Sigmoid colon (tissue), 7 donors: ENCODE measurements at places on chromosomes 7 and 10. TPM values are rescaled to one million over a fixed set of nuclear protein-coding genes. Genes with fewer than 3 reads are reported as not detected.

GRCh38 chr7:20696803-20697333 is 81.4 kb downstream of the ABCB5 start:
- no peak overlapping the region for H3K4me3 ChIP-seq
- H3K4me1 ChIP-seq = no peaks in the 10 kb centered on the region
- H3K36me3 ChIP-seq = no peaks in the 10 kb centered on the region
- no peak for DNase-seq
- no peaks in the 10 kb centered on the region for H3K27me3 ChIP-seq

DNA sequence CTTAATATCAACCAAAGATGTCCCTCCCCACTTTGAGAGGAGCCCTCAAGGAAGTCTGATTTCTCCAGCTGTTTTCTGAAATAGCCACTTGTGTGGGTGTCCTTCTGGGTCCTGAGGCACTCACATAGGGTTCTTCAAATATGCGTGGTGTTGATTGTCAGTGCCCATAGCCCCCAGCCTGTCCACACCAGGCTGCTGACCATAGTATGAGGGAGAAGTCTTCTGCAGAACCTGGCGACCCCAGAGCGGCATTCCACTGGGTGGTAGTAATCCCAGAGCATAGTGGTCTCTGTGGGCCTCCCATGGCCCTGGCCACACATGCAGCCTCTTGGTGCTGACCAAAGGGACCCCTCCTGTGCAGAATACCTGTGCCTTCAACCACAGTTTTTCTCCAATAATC is 82.7 kb upstream of the MACROH2A2 start:
- DNase-seq = no peak
- H3K4me1 ChIP-seq = no peaks in the 10 kb centered on the region
- H3K36me3 ChIP-seq = no peaks in the 10 kb centered on the region
- no peak overlapping the region for H3K27ac ChIP-seq

DNA sequence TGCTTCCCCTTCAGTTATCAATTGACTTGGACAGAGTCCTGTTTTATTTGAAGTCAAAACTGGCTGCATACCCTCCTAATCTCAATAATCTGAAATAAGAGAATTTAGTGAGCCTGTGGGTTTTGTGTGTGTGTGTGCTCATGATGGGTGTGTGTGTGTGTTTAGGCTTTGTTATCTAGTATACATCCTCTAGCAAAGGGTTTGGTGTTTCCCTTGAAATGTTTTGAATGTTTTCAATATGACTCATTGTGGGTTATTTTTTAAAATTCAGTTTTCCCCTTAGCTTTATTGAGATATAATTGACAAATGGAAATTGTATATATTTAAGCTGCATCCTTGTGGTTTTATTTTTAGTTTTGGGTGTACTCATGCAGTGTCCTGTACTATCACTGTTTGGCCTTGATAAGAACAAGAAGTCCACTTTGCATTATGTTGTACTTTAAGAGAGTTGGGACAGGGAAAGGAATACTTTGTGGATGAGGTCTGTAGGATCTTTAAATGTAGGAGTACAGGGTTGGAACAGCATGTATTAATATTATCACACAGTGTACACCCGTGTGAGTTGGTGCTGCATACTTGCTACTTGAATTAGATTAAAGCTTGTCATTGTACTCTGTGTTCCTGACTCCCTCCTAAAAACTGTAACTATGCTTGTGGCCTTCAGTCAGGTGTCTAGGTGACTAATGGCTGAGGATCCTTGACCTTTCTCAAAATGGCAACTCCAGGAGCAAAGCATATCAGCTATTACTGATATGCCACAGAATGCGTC is 58.3 kb downstream of the VCL start:
- H3K4me3 ChIP-seq = no peak overlapping the region
- peak overlapping the region; percentile 50 for H3K27ac ChIP-seq
- DNase-seq = no peak
- no peaks in the 10 kb centered on the region for H3K36me3 ChIP-seq
- no peaks in the 10 kb centered on the region for H3K27me3 ChIP-seq

- DNase-seq = no peak
- no peak overlapping the region for H3K4me3 ChIP-seq
- no peaks in the 10 kb centered on the region for H3K36me3 ChIP-seq
- no peaks in the 10 kb centered on the region for H3K27me3 ChIP-seq
- H3K27ac ChIP-seq = no peak overlapping the region
Observed at GRCh38 chr10:59971915-59972314, 65.6 kb upstream of the CCDC6 start.

DNA sequence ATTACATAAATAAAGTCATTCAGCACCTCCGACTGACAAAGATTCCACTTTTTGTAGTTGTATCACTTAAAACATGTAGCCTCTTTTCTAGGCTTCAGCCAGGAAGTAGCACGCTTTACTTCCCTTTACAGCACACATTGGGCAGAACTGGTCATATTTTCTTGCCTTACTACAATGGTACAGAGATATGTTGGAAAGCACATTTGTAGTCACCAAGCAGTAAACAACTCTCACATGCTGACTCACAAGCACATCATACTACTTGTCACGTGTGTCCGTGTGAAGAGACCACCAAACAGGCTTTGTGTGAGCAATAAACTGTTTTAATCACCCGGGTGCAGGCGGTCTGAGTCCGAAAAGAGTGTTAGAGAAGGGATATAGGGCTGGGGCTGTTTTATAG is 1071.8 kb downstream of the DNAJB9 start:
- DNase-seq = no peak
- H3K4me1 ChIP-seq = no peaks in the 10 kb centered on the region
- H3K27me3 ChIP-seq = no peaks in the 10 kb centered on the region
- H3K4me3 ChIP-seq = no peak overlapping the region
- H3K27ac ChIP-seq = no peak overlapping the region

- no peaks in the 10 kb centered on the region for H3K4me1 ChIP-seq
- no peaks in the 10 kb centered on the region for H3K36me3 ChIP-seq
- no peak overlapping the region for H3K4me3 ChIP-seq
- H3K27ac ChIP-seq = no peak overlapping the region
Observed at GRCh38 chr10:43130770-43131171, 7.5 kb upstream of the CSGALNACT2 start.

- DNase-seq = no peak
- H3K27me3 ChIP-seq = no peaks in the 10 kb centered on the region
- no peak overlapping the region for H3K4me3 ChIP-seq
- H3K27ac ChIP-seq = no peak overlapping the region
Observed at GRCh38 chr7:18212758-18213157, 185.1 kb upstream of the PRPS1L1 start.

Gene UCN3
- total RNA-seq = not detected

Gene UPK3B
- 0.82 TPM for total RNA-seq
